Mucosa of descending colon (tissue), 3 donors: ENCODE measurements at places on chromosomes 1 and 21.

- DNase-seq, result no peak
Measured at GRCh38 chr21:35337573-35337972, 288.5 kb upstream of the RUNX1 start.

DNA sequence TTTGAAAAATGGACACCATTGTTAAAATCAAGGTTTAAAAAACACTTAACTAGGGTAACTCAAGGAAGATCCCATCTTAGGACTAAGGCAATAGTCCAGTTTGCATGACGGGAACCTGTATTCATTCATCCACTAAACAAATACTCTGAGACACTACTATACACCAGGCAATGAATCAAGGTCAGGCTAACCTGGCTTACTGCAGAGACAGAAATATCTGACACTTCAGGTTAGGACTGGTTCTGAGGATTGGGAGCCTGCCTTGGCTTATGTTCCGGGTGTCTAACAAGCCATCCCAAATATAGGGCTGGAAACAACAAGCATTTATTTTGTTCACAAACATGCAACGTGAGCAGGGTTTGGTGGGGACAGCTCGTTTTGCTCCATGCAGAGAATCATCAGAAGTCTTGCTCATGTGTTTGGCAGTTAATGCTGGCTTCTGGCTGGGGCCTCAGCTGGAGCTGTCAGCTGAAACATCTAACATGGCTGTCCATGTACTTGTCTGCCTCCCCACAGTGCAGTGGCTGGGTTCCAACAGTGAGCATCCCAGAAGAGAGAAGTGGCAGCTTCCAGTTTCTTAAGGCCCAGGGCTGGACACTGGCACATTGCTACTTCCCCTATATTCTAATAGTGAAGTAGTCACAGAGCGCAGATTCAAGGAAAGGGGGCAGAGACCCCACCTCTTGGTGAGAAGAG, 37.0 kb upstream of the CAMK1G start:
- DNase-seq, result no peak

DNA sequence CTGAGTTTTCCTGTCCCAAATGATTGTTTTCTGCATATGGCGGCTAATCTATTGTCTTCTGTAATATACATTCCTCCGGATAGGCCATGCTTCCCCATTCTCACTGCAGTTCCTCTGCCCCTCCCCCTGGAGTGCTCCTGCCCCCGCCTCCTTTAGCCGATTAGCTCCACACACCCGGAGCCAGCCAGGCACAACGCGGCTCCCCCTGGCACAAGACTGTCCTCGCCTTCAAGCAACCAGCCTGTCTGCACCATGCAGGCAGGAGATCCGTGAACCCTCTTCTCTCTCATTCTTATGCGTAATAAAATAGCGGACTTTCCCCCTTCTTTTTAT, 18.0 kb downstream of the SERTAD4 start:
- peak; percentile 53 for DNase-seq

DNA sequence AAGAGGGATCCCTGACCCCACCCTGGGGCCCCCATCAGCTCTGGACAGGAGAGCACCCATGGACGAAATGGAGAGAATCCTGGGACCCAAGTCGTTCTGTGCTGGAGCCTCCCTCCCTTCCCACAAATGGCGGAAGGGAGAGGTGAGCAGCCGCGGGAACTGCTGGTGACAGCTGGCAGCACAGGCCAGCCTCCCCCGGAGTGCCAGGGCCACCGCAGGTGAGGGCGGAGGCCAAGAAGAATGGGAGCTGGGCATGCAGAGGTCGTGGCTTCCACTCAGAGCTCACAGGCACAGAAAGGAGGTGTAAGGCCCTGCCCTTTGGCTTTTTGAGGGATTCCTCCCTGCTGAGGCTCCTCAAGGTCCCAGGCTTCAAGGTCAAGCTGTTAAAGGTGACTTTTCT, 24.6 kb downstream of the SLC1A7 start:
- no peak for DNase-seq

- DNase-seq, result peak; percentile 77
Measured at GRCh38 chr1:56505792-56506743, 73.3 kb downstream of the PLPP3 start.

DNA sequence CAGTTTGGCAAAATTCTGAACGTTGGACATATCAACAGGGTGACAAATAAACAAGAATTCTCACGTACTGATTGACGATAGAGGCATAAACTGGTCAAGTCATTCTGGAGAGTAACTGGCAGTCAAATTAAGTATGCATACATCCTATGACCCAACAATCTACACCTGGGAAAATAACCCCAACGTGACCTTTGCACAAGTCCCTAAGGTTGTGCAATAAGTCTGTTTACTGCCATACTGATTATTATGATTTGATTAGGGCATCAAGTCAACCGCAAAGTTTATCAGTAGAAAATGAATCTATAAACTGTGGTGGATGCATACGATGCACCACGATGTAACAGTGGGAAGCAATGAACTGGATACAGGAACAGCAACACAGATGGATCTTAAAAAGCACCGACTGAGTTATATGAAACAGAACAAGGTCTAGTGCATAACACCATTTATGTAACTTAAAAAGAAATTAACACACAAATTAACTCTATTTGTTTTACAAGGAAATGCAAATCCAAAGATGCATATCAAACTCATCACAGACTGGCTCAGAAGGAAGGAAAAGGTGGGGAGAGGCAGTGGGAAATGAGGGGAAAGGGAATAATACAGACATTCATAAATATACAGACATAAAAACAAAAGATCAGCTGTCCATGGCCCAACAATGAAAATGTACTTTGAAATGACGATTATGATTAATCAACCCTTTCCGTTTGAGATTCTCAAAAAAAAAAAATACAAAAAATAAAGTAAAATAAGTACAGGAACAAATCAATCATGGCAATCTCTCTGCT, 41.0 kb upstream of the SEC16B start:
- no peak for DNase-seq

GRCh38 chr1:15691434-15692032, 7.4 kb downstream of the PLEKHM2 start:
- DNase-seq, result no peak

GRCh38 chr21:44602463-44602850, 2.1 kb downstream of the KRTAP10-7 start:
- no peak for DNase-seq

GRCh38 chr1:151693057-151693651, 23.4 kb downstream of the CELF3 start:
- no peak for DNase-seq

- no peak for DNase-seq
Measured at GRCh38 chr1:155321639-155322503, 1.2 kb downstream of the RUSC1 start.

DNA sequence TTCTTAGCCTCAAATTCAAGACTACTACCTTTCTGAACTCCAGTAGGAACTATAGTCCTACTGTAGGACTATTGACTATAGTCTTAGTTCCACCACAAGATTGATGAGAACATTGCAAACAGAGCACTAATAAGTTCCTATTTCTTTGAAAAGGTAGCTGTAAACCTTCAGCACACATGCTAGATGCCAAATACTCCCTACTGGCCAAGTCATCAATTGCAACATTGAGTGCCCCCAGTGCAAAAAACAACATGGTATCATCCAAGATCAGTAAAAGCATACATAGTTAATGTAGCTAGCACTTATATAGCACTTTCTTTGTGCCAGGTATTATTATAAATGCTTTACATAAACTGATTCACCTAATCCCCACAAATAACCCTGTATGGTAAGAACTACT, 99.8 kb downstream of the MRPL39 start:
- no peak for DNase-seq

DNA sequence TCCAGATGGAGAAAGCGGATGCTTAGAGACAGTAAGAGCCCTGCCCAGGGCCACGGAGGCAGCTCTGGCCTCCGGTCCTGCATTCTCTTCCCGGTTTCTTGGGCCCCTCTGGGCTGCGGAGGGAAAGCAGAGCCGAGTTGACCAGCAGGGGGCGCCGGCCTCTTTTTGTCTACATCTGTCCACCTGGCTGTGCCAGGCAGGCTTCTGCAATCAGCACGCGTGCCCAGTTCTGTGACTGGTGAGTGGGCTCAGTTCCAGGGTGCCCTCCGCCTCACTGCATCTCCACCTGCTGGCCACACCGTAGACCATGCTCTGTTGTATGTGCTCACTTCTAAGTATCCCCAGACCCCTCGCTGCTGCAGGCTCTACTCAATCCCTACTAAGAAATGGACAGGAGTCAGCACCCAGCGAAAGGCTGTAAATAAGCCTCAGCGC, 6.7 kb upstream of the HUNK start:
- peak; percentile 96 for DNase-seq

GRCh38 chr1:46529031-46529630, 22.3 kb downstream of the KNCN start:
- DNase-seq, result no peak

DNA sequence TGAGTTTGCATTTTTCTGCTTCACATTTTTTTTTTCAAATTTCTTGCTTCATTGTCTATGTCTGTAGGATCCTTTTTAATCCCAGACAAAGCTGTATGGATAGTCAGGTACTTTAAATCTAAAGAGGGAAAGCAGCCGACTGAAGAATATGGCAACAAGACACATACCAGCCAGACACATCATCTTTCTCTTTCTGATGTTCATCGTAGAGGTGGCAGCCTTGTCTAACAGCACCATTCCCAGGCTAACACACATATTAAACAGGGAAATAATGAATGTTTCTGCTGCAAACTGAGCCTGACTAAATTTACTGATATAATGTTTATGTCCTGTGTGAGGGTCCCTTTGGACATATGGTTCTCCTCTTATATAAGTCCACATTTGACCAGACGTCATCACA, 3.7 kb upstream of the TEKT2 start:
- DNase-seq, result no peak

- no peak for DNase-seq
Measured at GRCh38 chr1:165857046-165857801, 29.8 kb downstream of the UCK2 start.
